NCI-H1105 treated with DMSO at 0.1 percent for 48 hours (cell line): ENCODE measurements at places on chromosomes 16 and 17.

- no peak for DNase-seq
Measured at GRCh38 chr17:39335704-39336223, 65.7 kb downstream of the FBXL20 start.

DNA sequence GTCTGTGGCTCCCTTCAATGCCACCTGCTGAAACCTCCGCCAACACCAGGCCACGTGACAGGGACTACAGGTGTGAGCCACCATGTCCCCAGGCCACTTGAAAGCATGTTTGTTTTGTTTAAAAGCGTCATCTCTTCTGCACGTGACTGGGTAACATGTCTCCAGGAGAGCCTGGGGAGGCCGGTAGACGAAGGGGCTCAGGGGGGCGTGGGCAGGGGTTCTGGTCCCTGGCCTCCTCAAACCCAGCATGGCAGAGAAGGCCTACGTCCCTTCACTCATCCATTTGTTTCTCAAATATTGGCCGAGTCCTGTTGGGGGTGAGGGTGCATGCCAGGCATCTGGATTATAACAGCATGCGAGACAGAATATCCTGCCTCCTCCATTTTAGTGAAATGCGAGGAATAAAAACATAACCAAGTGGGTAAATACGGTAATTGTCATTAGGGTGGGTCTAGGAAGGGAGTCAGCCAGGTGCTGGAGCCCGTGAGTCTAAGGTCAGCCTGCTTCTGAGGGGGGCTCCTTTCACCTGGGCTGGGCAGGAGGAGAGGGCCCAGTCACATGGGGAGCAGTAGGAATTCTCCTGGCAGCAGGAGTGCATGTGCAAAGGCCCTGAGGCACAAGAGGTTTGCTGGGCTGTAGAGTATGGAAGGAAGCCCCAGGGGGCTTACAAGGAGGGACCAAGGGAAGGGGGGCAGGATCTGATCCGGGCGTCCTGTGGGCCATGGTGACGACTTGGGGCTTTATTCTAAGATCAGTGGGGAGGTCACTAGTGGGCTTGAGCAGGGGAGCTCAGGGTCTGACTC, 26.8 kb upstream of the CIBAR2 start:
- DNase-seq, result peak; percentile 28

- DNase-seq, result no peak
Measured at GRCh38 chr17:27282054-27282551, 11.8 kb upstream of the WSB1 start.

DNA sequence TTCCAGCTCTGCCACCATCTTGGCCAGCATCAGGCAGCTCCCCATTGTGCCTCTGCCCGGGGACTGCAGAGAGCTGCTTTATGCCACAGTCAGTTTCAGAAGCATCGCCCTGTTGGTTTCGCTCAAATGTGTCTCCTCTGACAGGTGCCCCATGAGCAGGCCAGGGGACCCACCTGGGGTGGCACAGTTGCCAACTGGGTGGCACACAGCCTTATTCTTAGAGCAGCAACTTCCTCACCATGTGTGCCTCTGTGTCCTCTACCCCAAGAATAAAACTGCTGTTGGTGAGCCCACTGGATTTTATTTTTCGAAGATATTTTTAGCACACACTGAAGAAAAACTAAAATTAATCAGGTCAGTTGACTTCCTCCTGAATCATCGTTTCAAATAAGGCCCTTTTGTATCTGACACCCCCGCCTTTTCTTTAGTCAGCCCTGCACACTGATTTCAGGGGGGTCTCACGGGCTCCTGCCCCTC, 44.9 kb upstream of the CACNG5 start:
- no peak for DNase-seq

DNA sequence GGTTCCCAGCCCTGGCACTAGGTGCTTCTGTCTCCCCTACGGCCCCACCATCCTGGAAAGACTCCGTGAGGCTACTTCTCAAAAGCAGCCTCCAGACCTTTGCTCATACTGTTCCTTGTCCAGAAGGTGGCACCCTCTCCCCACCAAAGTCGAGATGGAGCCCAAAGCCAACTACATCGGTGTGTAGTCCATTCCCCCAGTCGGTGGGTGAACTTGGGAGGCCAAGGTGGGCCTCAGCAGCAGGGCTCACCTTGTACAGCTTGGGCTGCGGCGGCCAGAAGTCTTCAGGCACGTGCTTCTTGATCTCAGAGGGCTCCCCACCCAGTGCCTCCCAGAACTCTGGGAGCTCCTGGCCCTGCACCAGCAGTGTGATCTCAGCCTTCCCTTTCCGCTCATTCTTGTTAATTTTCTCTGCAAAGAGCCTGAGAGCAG, 10.2 kb downstream of the FLII start:
- peak; percentile 78 for DNase-seq

DNA sequence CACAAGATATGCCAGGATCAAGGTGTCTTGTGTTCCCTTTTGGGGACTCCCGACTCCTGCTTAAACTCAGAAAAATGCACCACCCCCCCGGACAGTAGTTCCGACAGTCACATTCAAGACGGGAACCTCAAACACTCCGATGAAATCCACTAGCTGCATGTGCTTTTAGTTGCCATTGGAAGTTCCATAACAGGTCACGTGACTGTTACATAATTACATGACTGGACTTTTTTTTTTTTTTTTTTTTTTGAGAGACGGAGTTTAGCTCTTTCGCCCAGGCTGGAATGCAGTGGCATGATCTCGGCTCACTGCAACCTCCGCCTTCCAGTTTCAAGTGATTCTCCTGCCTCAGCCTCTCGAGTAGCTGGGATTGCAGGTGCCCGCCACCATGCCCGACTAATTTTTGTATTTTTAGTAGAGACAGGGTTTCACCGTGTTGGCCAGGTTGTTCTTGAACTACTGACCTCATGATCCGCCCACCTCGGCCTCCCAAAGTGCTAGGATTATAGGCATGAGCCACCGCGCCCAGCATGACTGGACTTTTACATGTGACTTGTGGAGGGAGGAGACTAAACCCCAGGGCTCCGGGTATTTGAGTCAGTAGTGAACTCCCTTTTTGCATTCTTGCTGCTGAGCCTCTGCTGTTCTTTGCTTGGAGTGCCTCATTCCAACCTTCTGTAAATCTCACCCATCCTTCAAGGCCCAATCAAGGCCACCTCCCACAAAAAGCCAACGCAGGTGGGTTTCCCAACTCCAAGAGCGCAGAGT, 1.6 kb downstream of the SIRT7 start:
- DNase-seq, result no peak

GRCh38 chr16:24685539-24686432, 43.7 kb upstream of the TNRC6A start:
- no peak for DNase-seq

GRCh38 chr17:881778-882177, 97.8 kb downstream of the NXN start:
- DNase-seq, result peak; percentile 44

- no peak for DNase-seq
Measured at GRCh38 chr17:36695082-36695481, 93.7 kb downstream of the MRM1 start.

- DNase-seq, result no peak
Measured at GRCh38 chr17:79186406-79186805, 111.8 kb downstream of the ENGASE start.

GRCh38 chr16:80971819-80972218, 34.9 kb downstream of the CMC2 start:
- no peak for DNase-seq

GRCh38 chr17:57572600-57572999, 172.5 kb downstream of the CCDC182 start:
- DNase-seq, result no peak

- no peak for DNase-seq
Measured at GRCh38 chr17:69732272-69732918, 317.9 kb downstream of the MAP2K6 start.

GRCh38 chr16:30982548-30983288, 2.3 kb upstream of the HSD3B7 start:
- no peak for DNase-seq

DNA sequence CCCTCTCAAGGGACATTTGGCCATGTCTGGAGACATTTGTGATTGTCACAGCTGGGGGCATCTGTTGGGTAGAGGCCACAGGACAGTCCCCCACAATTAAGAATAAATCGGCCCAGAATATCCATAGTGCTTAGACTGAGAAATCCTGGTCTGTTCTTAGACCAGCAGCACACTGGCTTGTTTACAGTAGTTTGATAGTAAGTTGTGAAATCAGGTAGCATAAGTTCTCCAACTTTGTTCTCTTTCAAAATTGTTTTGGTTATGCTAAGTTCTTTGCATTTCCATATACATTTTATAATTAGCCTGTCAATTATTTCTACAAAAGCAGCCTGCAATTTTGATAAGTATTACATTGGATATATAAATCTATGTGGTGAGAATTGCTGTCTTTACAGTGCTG, 6.8 kb downstream of the MGRN1 start:
- no peak for DNase-seq

- DNase-seq, result no peak
Measured at GRCh38 chr17:27356091-27356705, 62.3 kb downstream of the WSB1 start.

DNA sequence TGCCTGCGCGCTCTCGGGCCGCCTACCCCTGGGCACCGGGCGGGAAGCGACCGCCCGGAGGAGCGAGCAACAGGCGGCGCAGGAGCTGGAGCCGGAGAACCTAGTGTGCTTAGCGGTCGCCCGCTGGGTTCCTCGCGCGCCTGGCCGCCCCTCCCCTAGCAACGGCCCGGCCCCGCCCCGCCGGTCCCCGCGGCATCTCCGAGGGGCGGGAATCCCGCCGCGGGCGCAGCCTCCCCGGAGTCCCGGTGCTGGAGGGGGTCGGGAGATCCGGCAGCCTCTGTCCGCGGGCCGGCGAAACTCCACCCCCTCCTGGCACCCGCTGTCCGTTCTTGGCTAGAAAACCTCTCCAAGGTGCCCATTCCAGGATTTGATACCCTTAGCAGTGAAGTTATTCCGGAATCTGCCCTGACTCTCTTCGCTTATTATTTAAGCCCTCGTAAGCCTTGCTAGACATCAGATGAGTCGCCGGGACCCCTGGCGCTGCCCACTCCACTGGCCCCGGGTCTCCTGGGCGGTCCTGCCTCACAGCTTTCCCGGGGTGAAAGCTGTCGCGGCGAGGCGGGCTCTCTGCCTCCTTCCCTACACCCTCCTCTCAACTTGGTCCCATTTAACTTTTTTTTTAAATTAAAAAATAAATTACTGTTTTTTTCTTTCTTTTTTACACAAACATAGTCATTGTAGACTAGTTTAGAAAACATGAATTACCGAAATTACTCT, at the start of gene RPRML:
TSS of gene RPRML (minus strand) at position 107 of the 717 bp plus-strand sequence. CDS start 246 bp downstream, outside the sequence.
- peak; percentile 59 for DNase-seq

GRCh38 chr16:27843800-27844199, 219.7 kb downstream of the GSG1L start:
- DNase-seq, result no peak

- DNase-seq, result no peak
Measured at GRCh38 chr17:28574526-28574925, 2.2 kb downstream of the ALDOC start.

DNA sequence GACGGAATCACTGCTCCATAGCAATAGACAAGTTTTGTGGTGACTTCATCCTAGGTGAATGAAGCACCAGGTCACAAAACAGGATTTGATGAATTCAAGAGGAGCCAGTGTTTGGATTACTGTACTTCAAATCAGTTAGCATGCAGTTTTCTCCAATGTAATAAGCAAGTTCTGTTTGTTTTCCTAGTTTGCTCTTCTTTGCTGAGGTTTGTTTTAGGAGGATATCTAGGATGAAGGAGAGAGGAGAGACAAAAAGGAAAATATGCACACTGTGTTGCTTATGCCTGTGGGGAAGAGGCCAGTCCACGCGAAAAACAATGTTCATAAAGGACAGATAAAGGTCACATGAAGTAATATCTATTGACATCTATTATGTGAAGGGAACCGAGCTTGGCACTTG, 9.0 kb downstream of the KRT37 start:
- DNase-seq, result no peak

DNA sequence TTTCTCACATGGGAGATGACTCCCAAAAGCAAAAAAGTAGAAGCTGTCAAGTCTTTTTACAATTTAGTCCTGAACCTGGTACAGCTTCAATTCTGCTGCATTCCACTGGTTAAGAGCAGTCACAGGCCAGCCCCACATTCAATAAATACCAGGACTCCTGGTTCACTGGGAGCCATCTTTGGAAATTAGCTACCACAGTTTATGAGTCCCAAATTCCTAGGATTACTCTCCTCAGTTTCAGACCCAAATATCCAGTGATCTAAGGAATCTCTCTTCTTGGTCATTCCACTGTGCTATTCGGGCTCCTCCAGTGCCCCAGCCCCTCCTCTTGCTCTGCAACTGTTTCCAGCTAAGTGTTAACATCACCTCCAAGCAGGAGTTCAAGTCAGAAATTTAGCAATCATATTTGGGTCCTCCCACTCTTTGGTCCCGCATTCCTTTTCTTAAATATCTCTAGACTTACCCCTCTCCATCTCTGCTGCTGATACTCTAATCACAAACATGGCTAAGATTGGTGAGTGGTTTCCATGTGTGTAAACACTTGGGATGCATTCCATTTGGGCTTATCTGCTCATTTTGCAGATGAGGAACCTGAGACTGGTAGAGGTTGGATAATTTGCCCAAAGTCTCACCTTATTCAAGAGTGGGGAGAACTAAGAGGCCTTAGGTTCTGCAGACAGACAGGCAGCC, 9.6 kb upstream of the WIPF2 start:
- DNase-seq, result no peak

GRCh38 chr17:9239246-9239792, 218.0 kb downstream of the NTN1 start:
- DNase-seq, result no peak

DNA sequence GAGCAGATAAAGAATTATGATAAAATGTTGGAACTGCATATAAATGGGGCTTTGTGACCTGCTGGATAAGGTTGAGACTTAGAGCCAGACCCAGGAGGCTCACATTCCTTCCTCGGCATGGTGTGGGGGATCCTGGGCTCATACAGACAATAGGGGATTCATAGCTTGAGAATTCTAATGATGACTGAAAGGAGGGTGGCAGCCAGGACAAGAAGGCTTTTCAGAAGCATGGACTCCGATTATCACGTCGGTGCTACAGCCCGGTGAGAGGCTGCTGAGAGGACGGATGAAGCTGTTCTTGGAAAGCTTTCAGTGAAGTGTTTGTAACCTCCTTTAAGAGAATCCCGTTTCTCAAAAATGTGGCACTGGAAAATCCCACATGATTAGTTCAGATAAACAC, 167.2 kb downstream of the ANKFN1 start:
- no peak for DNase-seq
